ENCODE measurements at places on chromosomes 7 and 10. TPM values are rescaled to one million over a fixed set of nuclear protein-coding genes. Genes with fewer than 3 reads are reported as not detected.

The EDRF1 gene
- total RNA-seq, result 17.2 TPM

The CYP26C1 gene
- total RNA-seq, result 0.33 TPM

The ZNF503 gene
- total RNA-seq, result 1.3 TPM

The C7orf33 gene
- total RNA-seq, result not detected

The RAB11FIP2 gene
- 8.7 TPM for total RNA-seq

Measured in pulmonary artery endothelial cell (primary cell).